ENCODE measurements at places on chromosomes 12 and 14. TPM values are rescaled to one million over a fixed set of nuclear protein-coding genes. Genes with fewer than 3 reads are reported as not detected.

DNA sequence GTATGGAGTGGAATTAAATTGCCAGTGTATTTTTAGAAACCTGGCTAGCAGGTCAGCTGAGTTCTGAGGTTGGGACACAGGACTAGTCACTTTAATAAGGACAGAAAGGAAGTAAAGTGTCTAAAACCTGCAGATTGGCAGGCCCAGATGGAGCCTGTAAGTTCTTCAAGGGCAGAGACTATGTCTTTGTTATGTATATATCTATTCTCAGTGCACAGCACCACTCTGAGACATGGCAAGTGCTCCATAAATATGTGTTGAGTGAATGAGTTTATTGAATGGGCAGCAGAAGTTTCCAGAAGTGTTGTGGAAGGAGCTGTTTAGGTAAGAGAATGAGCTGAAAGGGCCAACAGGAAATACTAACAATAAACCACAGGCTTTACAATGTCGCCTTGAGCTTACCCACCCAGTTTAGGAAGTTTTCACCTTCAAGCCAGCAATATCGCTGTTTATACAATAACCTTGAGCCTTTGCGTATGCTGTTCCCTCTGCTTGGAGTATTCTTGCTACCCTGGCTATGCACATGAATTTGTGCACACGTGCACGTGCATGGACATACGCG lies 109.5 kb upstream of the TMPO start:
- DNase-seq, result no peak

- DNase-seq, result no peak
Measured at GRCh38 chr14:55084401-55085059, 33.1 kb downstream of the MAPK1IP1L start.

Gene EAPP
- total RNA-seq, result 66.4 TPM

GRCh38 chr12:22100958-22101748 lies 55.1 kb downstream of the CMAS start:
- DNase-seq, result no peak

All from CD4-positive, alpha-beta memory T cell (primary cell).